IgD-negative memory B cell (primary cell): ENCODE measurements at places on chromosomes 5 and 9. TPM values are rescaled to one million over a fixed set of nuclear protein-coding genes. Genes with fewer than 3 reads are reported as not detected.

FAM221B gene
- not detected for polyA plus RNA-seq

LURAP1L gene
- polyA plus RNA-seq: not detected

C6 gene
- polyA plus RNA-seq: not detected

GRM6 gene
- polyA plus RNA-seq: not detected

TOMM5 gene
- 166 TPM for polyA plus RNA-seq

PCDHA10 gene
- not detected for polyA plus RNA-seq

LCN9 gene
- not detected for polyA plus RNA-seq

ANKRD55 gene
- 1.5 TPM for polyA plus RNA-seq

ABCA1 gene
- polyA plus RNA-seq: 1.3 TPM

GNG10 gene
- polyA plus RNA-seq: 16.2 TPM

SYK gene
- 314 TPM for polyA plus RNA-seq

PCDHGA10 gene
- 0.15 TPM for polyA plus RNA-seq

PCDHA7 gene
- not detected for polyA plus RNA-seq

NKD2 gene
- not detected for polyA plus RNA-seq

IFNA13 gene
- polyA plus RNA-seq: not detected

DRD1 gene
- polyA plus RNA-seq: not detected

SLC25A2 gene
- polyA plus RNA-seq: not detected

PROB1 gene
- 1.5 TPM for polyA plus RNA-seq

RMRP gene
- polyA plus RNA-seq: 30.5 TPM

BTNL8 gene
- polyA plus RNA-seq: not detected

SLC31A2 gene
- 0.85 TPM for polyA plus RNA-seq

HK3 gene
- not detected for polyA plus RNA-seq

LCN6 gene
- polyA plus RNA-seq: not detected

CENPH gene
- polyA plus RNA-seq: 18.0 TPM

IRX4 gene
- polyA plus RNA-seq: not detected

NR5A1 gene
- not detected for polyA plus RNA-seq

GFI1B gene
- polyA plus RNA-seq: 0.74 TPM

SLC27A6 gene
- not detected for polyA plus RNA-seq

ITGA1 gene
- polyA plus RNA-seq: not detected

TNPO1 gene
- polyA plus RNA-seq: 40.9 TPM

FEM1C gene
- polyA plus RNA-seq: 2.9 TPM

FAM200C gene
- polyA plus RNA-seq: 0.64 TPM

ARHGEF28 gene
- not detected for polyA plus RNA-seq

HRCT1 gene
- polyA plus RNA-seq: not detected

CER1 gene
- polyA plus RNA-seq: not detected

TRIM7 gene
- polyA plus RNA-seq: 0.71 TPM
